NCI-H2171 treated with DMSO at 0.1 percent for 48 hours (cell line): ENCODE measurements at places on chromosomes 7 and 10.

DNA sequence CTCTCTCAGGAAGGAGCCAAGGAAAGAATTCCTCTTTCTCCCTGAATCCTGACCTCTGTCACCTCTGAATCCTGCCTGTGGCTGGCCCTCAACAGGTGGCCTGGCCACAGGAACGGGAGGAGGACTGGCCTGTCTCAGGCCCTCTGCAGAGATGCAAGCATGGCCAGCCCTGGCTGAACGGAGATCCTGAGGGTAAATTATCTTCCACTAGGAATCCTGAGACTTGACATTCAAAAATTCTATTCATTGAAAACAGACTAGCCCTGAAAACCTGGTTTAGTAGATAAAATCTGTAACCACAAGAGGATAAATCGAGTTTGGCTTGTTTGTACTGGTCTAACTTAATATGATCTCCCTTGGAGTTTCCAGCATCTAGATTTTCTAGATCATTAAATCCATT is 579.3 kb downstream of the LRMDA start:
- DNase-seq: no peak

GRCh38 chr10:71581376-71581775 is 138.2 kb downstream of the C10orf105 start:
- DNase-seq: no peak

DNA sequence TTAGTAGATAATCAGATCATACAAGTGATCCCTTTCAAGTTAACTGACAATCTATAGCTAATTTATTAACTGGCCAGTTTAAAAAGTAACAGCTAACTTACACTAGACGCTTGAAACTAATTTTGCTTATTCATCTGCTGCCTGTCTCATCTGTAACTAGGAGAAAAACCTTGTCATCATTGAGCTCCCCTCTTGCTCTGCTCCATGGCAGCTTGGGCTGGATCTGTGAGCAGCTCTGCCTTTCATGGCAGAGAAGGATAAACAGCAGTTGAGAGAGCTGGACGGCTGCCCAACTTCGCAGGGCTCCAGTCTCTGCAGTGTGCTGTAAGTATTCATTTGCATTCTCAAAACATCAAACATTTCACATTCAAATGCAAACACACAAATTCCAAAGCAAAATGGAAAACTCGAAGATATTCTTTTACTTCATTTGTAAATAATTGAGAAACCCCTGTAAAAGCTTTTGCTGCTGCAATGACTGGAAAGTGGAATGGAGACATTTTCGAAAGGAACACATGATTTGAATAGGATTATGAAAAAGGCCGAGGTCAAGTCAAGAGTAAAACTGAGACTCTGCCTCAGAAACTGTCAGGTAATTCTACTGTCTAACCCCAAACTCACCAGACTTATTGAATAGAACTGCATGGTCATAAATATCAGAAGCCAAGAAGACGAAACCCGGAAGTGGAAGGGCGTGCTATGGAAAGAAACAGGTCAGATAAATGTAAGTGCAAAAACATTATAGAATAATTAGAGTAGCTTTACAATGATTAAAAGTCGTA is 17.6 kb downstream of the SLC35B4 start:
- peak; percentile 13 for DNase-seq

DNA sequence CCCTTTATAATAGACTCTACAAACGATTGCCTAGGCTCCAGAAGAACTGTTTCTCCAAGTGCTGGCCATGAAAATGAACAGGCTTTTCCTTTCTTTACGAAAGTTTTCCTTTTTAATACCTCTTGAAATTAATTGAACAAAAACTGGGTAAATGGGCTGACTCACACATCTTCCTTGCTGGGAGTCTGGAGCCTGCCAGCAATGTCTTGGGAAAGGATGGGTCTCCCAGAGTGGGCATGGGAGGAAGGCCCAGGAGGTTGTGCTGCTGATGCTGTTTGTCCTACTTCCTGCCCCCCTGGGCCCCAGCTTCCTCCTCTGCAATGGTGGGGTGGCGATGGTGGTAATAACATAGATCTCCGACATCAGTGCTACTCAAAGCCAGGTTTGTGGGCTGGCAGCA is 174.1 kb downstream of the RPS24 start:
- no peak for DNase-seq

GRCh38 chr7:132243051-132243450 is 333.2 kb downstream of the PLXNA4 start:
- DNase-seq: no peak

DNA sequence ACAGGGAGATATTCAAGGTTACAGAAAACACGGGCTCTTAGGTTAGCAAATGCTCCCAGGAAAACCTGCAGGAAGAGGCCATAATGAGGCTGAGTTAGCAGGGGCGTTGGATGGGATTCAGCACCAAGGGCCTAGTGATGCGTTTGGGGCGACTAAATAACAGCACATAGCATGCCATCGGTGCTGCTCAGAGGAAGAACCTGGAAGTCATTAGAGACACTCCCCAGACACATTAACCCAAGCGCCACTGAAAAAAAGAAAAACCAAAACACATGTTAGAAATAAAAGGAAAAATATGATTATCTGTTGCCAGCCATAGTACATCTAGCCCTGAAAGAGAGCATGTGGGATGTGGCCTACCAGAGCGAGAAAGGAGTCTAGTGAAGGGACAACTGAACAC is 28.8 kb upstream of the OPALIN start:
- DNase-seq: no peak

GRCh38 chr10:80131499-80131901 is 1.0 kb upstream of the PLAC9 start:
- no peak for DNase-seq

DNA sequence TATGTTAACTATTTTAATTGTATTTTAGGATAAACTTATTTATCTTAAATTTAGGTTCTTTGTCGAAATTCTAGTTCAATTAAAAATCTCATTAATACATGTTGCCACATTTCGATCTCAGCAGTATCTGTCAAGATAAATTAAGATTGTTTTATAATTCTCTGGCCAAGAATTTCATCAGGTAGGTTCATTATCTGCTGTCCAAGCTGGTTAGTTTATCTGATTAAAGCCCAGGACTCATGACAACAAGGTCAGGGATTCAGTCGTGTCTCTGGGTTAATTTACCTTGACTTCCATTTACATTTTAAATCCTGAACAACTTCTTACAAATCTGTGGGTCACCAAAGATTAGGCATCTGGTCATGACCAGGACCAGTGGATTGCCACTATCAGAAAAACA is 7.6 kb downstream of the STEAP4 start:
- DNase-seq: no peak

DNA sequence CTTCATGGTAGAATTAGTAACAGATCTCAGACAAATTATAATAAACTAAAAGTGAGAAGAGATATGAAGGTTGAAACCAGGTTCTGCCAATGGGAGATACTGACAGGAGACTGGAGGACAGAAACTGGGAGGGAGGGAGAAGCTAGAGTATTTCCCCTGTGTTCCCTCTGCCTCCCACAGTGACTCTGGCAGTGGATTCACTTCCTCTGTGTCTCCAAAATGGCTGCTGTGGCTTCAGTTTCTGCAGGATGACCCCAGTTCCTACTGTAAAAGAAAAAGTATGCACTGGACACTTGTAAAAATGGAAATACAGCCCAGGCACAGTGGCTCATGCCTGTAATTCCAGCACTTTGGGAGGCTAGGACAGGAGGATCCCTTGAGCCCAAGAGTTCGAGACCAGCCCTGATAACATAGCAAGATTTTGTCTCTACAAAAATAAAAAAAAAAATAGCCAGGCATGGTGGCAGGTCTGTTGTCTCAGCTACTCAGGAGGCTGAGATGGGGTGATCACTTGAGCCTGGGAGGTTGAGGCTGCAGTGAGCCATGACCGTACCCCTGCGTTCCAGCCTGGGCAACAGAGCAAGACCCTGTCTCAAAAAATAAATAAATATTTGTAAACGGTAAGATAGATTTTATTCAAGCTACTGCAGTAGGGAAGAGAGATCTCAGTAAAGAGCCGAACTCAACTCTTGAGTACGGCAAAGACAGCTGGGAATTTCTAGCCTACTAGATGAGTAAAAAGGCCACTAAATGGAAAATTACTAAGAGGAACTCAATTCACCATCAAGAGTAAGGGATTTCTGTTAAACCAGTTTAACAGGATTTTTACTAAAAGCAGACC is 156.6 kb upstream of the TRIM24 start:
- no peak for DNase-seq

DNA sequence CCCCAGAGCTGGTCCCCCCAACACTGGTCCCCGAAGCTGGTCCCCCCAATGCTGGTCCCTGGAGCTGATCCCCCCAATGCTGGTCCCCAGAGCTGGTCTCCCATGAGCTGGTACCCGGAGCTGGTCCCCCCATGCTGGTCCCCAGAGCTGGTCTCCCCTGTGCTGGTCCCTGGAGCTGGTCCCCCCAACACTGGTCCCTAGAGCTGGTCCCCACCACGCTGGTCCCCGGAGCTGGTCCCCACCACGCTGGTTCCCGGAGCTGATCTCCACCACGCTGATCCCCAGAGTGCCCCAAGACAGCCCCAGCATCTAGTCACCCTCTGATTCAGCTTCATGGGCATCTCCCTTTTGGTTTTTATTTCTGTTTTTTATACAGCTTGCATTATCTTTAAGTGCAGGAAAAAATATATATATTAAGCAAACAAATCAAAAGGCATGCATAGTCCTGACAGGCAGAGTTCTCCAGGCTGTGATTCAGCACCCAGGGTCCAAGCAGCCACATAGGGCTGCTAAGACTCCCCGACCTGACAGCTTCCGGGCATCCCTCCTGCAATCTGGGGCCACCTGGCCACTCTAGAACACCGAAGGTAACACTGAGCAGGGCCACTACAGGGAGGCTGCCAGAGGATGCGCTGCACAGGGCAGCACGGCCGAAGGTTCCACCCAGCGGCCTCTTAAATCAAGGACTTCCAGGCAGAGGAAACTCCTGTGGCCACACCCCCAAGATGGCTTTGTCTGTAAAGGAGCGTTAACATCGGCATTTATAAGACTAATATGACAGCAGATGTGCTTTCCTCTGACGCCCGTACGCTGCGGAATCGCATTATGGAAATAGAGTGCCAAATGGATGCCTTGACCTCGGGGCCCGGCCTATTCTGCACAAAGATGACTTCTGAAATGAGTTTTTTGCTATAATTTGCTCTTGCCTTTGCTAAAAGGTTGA is 215.0 kb downstream of the PTPRN2 start:
- no peak for DNase-seq

GRCh38 chr10:22333167-22333974 is 11.9 kb upstream of the SPAG6 start:
- DNase-seq: no peak

- DNase-seq: no peak
These were observed 709.1 kb upstream of the FZD8 start for GRCh38 chr10:36351159-36351558.
